ENCODE measurements at places on chromosomes 7 and 10.
A peak's percentile ranks its signal among the peaks of the same experiment; 100 is the strongest.

DNA sequence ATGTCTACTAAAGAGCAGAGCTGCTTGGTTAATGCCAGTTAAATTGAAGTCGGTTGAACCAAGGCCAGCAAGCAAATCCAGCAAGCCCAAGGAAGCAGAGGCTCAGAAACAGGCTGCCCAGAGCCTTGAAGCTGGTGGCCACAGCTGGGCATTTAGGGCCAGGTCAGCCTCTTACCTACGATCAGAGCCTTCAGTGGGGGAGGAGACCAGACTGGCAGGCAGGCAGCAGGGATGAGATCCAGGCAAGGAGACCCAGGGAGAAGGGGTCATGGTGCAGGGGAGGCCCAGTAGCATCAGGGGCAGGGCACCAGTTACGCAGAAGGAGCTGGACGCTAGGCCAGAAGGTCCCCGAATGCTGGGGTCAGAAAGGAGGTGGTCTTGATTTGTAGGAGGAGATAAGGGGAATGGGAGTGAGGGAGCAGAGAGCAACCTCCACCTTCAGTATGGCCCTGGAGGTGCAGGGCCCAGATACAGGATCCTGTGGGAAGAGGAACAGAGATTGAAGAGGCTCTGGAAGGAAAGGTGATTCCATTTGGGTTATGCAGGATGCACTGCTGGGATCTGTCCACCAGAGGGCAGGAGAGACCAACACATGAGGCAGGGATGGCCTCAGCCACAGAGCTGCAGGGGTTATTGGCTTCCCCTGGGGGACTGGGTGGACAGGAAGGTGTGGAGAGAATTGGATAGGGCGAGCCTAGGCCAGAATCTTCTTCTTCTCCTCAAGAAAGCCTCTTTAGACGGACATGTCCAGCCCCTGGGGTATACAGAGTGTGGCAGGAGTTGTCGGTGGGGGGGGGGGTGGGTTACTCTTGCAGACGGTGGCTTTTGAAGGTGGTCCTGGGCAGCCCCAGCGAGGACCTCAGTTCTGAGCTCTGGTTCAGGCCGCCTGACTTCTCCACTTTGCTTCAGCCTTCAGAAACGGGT, 132.6 kb upstream of the PODXL start:
- peak; percentile 27 for DNase-seq

DNA sequence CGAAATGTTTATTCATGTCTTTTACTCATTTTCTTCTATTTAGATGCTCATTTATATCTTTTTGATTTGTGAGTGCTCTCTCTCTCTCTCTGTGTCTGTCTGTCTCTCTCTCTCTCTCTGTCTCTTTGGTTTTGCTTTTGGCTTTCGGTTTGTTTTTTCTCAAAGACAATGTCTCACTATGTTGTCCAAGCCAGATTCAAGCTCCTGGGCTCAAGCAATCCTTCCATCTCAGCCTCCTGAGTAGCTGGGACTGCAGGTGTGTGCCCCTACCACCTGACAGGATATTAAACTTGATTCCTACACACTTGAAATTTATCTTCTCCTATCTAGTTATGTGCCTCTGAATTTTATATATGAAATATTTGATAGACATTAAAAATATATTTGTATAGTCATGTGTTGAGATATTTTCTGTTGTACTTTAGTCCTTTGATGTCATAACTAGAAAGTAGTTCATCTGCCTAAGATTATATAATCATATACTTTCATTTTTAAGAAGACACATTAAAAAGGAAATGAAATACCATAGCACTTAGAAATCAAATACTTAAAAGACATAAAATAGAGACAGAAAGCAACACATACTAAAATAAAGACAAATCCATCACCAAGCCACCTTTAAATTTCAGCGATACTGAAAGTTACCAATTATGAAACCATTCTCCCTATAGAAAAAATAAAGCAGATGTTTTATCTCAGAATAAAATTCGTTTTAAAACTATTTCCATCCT, 68.1 kb upstream of the SFMBT2 start:
- DNase-seq = no peak

GRCh38 chr7:94907026-94907810, at the start of gene PPP1R9A:
Gene PPP1R9A (plus strand): TSS chr7:94907594. CDS start chr7:94910114, 2,520 bp downstream.
- DNase-seq = no peak

- DNase-seq = no peak
Measured at GRCh38 chr10:121791761-121792160, 136.1 kb downstream of the ATE1 start.

DNA sequence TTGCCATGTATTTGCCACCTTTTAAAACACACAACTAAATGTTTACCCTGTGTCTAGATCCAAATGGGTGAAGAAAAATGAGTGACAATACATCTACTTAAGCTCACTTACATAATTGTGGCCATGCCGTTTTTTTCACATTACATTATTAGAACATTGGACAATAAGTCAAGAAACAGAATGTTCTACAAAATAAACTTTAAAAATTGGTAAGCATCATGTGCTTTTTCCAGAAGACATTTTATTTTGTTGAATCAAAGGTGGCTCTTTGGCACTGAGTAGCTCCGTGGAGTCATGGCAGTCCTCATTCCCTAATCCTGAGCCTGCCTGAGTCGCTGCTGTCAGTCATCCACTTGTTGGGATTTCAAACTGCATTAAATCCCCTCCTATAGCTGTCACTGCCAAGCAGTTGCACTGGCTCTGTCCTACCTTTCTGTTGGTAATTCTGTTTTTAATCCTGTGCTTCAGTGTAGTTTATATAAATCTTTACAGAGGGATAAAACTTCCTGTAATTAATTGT, 32.3 kb downstream of the CAV1 start:
- no peak for DNase-seq

- no peak for DNase-seq
Measured at GRCh38 chr10:72759584-72759983, 67.6 kb downstream of the MCU start.

- DNase-seq = no peak
Measured at GRCh38 chr7:93352881-93353280, 120.7 kb downstream of the VPS50 start.
